ENCODE measurements at places on chromosomes 2 and 18.

GRCh38 chr2:207810200-207810788, 40.6 kb upstream of the FZD5 start:
- no peak for DNase-seq

GRCh38 chr2:42835577-42836371, 43.4 kb upstream of the HAAO start:
- DNase-seq: no peak

- no peak for DNase-seq
Measured at GRCh38 chr2:69203166-69203985, 183.7 kb downstream of the GFPT1 start.

DNA sequence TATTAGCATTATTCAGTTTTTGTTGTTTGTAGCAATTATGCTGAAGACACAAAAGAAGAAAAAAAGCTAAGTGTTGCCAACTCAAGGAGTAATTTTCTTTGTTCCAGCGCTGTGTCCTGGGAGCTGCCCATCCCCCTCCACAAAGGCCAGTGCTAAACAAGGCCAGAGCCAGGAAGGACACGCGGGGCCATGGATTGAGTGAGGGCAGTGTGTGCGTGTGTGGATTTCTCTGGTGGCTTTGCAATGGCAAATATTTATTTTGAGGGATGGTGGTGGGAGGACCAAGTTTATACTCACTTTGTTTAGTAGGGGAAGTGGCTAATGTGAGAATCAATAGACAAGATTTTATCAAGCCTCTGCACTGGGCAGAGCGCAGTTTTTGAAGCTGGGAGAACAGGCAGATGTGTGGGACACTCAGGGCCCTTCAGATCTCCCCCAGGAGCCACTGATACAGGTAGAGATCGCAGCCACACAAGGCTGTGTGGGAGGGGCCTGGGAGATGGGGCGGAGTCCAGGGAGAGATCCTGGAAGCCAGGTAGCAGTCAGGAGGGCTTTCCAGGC, 11.4 kb downstream of the AGAP1 start:
- no peak for DNase-seq

DNA sequence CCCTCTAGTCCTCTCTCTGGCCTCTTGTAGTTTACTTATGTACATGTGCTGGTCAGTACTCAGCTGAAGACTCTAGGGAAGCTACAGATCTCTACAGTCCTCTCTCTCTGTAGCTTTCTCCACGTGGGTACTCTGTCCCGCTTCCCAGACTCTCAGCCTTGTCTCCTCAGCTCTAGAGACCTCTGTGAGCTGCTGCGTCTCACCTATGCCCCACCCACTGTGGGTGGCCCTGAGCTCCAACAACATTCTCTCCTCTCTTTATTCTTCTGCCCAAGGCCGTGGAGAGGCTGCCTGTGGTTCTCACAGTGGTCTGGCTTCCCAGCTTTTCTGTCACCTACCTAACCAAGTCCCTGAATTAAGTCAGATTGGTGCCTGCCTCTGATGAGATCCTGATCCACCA, 33.4 kb downstream of the MFSD6 start:
- no peak for DNase-seq

- no peak for DNase-seq
Measured at GRCh38 chr2:218513676-218514075, 54.5 kb downstream of the USP37 start.

- DNase-seq: no peak
Measured at GRCh38 chr2:99555404-99555803, 65.6 kb upstream of the REV1 start.

GRCh38 chr18:74337155-74337911, 21.7 kb downstream of the C18orf63 start:
- no peak for DNase-seq

GRCh38 chr2:105042189-105042588, 4.3 kb downstream of the MRPS9 start:
- DNase-seq: no peak

- no peak for DNase-seq
Measured at GRCh38 chr2:10310309-10310888, 7.7 kb downstream of the HPCAL1 start.

DNA sequence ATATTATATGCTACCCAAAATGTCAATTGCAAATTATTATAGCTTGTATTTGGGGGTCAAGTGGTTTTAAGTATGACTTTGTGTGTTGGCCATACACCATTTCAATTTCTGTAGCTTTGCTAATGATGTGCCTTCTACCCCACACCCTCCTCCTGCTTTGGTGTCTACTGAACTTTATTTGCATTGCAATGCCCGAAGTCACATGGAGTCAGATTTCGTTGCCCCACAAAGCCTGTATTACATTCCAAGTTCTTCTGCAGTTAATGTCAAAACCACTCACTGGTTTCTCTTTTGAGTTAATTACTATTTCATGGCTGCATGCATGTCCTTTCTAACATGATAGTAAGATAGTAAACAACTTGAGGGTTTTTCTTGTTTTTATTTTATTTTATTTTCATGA, 528.9 kb downstream of the RIT2 start:
- DNase-seq: no peak

DNA sequence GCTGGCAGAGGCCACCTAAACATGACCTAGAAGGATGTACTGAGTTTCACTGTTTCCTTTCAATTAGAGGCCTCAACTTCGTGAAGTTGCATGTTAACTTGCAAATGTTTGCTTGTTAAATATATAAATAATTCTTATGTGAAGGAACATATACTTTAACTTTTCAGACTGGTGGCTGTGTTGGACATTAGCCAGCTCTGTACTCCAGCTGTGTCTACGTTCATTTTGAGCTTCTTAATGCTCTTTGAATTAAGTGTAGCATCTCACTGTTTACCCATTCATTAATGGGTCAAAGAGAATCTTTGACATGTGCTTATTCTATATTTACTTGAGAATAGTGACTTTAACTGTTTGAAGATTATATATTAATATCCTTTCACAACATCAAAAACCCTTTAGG, 823.2 kb upstream of the ID2 start:
- no peak for DNase-seq

- DNase-seq: no peak
Measured at GRCh38 chr2:72538486-72538885, 287.3 kb downstream of the EXOC6B start.

DNA sequence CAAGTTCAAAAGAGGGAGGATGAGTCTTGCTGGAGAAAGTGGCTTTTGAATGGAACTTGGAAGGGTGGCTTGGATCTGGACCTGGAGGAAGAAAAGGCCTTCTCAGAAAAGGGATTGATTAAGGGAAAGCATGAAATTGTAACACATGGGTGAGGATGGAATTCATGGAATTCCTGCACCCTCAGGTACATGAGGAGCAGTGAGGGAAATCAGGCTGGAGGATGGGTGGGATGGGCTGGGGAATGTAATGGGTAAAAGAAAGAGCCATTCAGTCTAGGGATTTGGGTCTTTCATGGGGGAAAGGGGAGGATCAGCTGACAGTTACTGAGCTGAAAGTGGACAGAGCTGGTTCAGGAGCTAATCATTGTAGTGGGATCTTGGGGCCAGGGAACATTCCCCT, 51.2 kb upstream of the HAAO start:
- DNase-seq: no peak

DNA sequence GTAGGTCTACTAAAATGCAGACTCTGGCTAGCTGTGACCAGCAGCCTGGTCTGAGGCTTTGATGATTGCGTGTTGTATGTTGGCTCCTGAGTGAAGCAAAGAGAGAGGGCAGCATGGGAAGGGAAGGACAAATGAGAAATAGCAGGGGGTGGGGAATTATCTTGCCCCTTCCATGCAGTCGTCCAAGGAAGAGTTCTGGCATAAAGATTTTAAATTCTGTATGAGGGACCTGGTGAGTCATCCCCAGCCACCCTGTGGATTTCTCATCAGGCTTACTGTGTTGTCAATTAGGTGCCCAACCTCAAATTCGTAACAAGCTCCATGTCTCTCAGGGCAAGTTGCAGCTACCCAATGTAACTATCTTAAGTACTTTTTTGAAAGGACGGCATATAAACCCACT, 72.1 kb upstream of the NOSTRIN start:
- DNase-seq: no peak

GRCh38 chr2:120679526-120679925, 56.1 kb upstream of the GLI2 start:
- DNase-seq: no peak

GRCh38 chr18:75047240-75047961, 161.5 kb downstream of the PTGR3 start:
- DNase-seq: peak; percentile 14

DNA sequence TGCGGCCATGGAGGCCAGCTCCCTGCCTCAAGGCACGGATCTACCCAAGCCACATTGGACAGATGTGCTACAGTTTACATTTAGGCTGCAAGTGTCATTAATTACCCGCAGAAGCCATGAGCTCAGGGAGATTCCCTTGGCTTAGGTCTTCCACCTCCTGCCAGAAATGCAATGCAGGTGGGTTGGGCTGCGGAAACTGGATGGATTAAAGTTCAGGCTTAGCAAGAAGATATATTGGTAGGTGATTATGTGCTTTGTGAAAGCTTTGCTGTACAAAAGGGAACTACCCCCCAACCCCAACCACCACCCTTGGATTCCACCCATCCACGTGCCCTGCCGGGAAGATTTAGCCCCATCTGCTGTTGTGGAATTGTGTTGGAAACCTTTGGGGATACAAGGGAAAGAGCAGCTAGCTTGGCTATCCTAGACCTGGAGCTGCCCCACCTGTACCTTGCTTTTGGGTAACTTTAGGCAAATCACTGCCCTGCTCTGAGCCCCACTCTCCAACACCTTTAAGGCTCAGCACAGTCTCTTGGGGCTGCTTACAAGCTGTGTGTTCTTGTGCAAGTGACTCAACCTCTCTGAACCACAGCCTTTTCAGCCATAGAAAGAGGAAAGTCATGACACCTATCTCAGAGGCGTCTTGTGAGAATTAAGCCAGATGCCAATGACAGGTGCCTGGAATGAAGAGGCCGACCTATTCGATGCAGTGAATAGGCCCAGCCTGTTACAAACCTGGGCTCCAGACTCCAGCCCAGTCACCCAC, 141.6 kb upstream of the GLI2 start:
- DNase-seq: no peak

- no peak for DNase-seq
Measured at GRCh38 chr2:172627181-172627580, 71.3 kb downstream of the PDK1 start.

DNA sequence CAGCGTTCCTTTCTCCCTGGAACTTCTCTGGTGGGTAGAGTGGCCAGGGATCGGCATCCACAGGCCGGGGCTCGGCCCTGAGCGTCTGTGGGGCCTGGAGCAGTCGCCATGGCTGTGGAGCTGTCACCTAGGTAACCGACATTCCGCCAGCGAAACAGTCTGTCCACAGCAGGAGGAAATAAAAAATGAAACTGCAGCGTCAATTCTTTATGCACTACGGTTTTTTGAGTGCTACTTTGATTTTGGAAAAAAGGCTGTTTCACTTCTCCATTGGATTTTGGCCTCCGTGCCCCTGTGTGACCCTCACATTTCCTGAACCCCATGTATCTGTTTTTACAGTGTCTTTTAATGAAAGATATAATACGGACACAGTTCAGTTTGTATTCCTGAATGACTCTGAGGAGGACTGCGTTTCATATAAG, 163.4 kb downstream of the LDLRAD4 start:
- DNase-seq: no peak
